ENCODE measurements at places on chromosomes 4 and X.

DNA sequence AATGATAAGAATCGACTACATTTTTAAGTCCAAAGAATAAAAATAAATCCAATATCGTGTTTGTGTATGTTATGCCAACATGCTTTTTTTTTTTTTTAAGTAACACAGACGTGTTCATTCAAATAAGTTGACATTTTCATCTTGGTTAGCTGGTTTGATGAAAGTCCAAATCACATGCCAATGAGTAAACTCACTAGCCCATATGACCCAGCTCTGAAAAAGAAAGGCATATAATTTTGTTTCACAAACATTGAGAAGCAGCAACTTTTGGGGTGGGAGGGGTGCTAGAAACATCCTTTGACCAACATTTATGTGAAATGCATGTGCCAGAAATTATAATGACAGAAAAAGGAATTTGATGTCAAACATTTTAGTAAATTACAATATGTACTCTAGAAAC, 61.6 kb upstream of the SPP1 start:
- no peak for DNase-seq

DNA sequence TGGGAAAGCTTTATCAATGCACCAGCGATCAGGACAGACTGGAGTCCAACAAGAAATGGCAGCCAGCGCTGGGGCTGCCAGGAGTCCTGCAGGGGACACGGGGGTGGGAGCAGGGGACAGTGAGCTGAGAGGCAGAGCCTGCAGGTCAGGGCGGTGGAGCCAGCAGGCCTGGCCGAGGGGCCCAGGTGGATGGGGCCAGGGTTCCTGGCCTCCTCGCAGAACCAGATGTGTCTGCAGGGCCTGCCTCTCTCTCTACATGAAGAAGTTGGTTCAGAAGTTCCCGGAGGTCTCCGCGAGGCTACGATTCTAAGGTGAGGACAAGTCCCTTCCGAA, 63.6 kb downstream of the CPZ start:
- no peak for DNase-seq

DNA sequence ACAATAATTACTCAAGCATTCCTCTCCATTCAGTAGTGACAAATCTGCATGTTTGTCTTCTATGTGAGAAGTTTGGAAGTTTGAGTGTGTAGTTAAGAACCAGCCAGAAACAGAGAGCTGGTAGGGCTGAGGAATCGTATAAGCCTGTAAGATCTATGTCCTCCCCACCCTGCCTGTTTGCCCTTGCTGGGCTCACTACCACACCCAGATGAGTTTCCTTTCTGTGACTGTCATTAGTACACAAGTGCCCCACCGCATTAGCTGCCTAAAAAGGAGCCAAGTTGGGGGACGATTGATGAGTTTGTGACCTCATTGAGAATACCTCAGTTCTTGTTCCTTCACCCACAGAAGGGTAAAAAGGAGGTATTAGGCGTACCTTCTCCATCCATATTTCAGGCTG, 28.3 kb downstream of the DOCK11 start:
- DNase-seq: no peak

GRCh38 chr4:122992641-122993040, 70.2 kb upstream of the NUDT6 start:
- DNase-seq: no peak

- no peak for DNase-seq
These were observed 28.8 kb downstream of the RPS6KA3 start for GRCh38 chrX:20237864-20238263.

- DNase-seq: no peak
These were observed 43.1 kb downstream of the ZGRF1 start for GRCh38 chr4:112593438-112594133.

DNA sequence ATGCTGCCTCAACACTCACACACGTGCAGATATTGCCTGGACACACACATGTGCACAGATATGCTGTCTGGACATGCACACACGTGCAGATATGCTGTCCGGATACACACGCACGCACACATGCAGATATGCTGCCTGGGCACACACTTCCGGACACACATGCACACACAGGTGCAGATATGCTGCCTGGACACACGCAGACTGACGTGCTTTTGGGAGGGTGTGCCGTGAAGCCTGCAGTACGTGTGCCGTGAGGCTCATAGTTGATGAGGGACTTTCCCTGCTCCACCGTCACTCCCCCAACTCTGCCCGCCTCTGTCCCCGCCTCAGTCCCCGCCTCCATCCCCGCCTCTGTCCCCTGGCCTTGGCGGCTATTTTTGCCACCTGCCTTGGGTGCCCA, 14.7 kb downstream of the FGFRL1 start:
- DNase-seq: no peak

DNA sequence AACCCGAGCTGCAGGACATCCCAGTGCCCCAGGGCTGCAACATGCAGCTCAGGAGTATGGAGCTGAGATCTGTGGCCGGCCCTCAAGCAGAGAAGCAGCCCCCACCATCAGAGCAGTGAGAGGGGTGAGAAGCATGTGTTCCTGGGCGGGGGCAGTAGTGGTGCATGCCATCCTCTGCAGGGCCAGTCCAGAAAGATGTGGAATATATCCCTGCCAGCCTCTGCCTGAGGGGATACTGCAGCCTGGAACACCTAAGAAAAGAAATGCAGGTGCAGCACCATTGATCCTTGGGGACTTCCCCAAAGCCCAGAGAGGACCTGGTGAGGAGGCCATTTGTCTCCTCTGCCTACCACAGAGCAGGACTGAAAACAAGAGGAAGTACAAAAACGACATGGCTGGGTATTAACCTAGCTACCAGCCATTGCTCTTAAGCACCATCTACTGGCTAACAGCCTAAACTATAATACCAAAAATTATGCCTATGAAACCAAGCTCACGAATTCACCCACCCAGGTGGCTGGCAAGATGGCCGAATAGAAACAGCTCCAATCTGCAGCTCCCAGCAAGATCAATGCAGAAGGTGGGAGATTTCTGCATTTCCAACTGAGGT, 158.8 kb downstream of the ADGRA3 start:
- no peak for DNase-seq

DNA sequence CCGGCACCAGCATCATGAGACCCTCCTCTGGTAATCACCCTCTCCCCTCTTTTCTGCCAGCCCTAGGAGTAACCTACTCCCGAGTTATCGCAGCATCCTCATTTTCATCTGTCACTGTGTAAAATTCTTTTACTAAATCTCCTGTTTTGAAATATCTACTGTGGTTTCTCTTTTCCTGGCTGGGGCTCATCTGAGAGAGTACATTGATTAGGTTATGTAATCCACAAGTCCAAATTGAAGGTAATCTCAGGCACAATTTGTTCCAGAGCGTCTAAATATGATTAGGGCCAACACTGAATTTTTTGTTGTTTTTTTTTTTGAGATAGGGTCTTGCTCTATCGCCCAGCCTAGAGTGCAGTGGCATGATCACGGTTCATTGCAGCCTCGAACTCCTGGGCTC, 142.4 kb downstream of the SMIM20 start:
- no peak for DNase-seq

DNA sequence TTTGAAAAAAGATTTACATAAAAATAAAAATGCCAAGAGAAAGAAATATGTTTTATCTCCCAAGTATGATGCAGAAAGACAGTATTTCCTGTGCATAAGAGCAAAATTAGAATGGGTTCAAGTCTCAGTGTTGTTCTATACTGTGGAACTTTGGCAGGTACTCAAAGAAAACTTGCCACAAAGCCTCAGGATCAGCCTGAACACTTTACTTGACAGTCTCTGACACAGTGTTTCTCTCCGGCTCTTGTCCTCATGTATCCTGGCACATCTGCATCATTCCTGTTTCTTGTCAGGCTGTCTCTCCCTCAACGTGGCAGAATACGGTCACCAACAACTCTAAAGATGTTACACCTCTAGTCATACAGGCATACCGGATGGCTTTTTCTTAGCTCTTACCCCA, 273.7 kb downstream of the ARHGAP24 start:
- DNase-seq: no peak

DNA sequence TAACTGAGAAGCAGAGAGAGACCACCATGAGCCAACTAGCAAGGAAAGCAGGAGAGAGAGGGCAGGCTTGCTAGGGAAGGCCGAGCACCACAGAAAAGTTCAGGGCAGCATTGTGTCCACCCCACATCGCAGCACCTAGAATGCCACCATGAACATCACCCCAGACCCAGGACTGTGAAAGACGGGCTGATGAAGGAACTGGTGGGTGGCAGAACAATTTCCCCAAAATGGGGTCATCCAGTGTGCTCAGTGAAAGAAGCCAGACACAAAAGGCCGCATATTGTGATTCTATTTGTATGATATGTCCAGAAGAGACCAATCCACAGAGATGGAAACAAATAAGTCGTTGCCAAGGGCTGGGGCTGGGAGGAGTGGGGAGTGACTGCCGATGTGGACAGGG, 16.8 kb downstream of the PNMA6E start:
- DNase-seq: no peak

- DNase-seq: no peak
These were observed 169.4 kb downstream of the ZNF674 start for GRCh38 chrX:46375831-46376230.

- DNase-seq: no peak
These were observed 907.1 kb downstream of the RPA4 start for GRCh38 chrX:97790850-97791249.

DNA sequence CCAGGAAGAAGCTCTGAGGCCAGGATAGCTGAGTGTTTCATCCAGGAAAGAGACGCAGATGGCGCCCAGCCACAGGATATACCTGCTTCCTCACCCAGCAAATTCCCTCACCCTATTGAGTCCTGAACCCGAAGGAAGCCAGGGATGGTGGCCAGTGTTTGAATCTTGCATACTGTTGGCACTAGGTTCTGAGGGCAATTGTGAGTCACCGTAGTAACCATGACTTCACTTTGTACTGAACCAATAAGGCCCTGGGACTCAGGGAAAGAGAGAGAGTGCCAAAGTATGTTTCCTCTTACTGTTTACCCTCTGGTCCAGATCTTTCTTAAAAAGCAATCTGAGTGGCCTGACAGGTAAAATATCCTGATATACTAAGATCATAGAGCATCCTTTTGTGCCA, 25.6 kb upstream of the SMIM10L2A start:
- no peak for DNase-seq

- no peak for DNase-seq
These were observed 62.6 kb downstream of the CHIC2 start for GRCh38 chr4:54001668-54002365.

DNA sequence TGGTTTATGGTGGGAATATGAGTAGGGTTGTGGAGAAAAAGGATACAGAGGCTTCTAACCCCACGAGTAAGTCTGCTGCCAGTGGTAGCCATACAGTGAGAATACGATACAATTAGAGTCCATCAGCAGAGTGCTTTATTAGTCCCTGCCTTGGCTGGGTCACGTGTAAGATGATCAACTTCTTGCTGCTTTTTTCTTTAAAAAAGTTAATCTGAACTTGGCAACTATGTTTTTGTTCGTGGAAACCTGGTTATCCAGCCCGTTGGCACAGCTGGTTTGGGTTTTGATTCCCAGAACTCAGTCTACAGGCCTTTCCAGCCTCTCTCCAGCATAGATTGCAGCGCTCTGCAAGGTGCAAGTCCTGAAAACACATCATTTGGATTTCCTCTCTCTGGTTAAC, 53.1 kb upstream of the LSM6 start:
- DNase-seq: no peak

DNA sequence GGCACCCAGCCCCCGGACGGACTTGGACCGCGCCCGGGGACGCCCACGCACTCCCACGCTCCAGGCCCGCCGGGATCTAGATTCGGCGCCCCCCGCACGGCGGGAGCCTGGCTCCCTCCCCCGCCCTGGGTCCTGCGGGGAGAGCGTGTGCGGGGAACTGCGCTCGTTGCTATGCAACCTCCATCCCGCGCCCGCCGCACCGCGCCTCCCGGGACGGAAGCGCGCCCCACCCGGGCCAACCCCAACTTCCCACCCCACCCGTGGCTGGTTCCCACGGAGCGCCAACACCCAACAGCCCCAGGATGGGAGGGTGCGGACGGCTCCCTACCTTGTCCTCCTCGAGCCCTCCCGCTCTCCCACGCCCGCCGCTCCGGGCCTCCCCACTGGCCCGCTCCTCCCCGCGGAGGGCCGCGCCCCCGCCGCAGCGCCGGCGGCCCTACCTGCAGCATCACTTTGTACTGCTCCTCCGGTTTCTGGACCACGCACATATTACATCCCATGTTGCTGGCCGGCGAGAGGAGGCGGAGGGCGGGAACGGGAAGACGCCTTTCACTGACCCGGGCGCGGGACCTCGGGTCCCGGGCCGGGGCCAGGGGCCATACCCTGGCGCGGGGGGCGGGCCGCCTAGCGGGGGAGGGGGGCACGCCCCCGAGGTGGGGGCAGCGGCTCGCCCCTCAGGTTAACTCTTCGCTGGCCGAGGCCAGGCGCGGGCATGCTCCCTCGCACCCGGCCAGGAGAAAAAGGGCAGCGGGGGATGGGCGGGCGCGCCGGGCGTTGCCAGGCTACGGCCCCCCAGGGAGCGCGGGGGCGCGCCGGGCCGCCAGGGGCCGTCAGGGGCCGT, at the start of gene PDZD4:
PDZD4 (minus strand) TSS at position 746 of the 841 bp plus-strand sequence; CDS start at position 500, 246 bp downstream.
- DNase-seq: no peak

DNA sequence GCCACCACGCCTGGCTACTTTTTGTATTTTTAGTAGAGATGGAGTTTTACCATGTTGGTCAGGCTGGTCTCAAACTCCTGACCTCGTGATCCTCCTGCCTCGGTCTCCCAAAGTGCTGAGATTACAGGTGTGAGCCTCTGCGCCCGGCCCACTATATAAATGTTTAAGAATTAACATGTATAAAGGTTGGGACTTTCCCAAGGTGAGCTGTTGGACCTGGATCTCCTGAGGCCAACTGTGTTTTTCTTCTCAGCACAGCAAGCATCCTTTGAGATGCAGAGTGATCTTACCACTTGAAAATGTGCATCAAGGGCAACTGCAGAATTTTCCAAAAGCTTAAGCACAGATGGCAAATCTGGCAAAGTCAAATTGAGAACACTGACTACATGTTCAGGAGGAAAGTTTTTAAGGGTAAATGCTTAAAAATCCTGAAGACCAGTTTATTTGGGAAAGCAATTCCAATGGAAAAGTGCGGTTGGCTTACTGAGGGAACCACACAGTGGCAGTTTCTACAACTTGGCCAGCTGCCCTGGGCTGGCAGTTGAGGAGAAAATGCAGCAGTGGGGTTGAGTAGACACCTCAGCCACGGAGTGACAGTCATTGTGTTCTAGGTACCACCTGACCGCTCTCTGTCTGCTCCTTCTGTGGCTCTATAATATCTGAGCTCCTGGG, 168.9 kb downstream of the CBR4 start:
- DNase-seq: no peak

- no peak for DNase-seq
These were observed 8.9 kb downstream of the POLA1 start for GRCh38 chrX:24702362-24703184.

- no peak for DNase-seq
These were observed 11.9 kb upstream of the MAOA start for GRCh38 chrX:43644124-43644701.

DNA sequence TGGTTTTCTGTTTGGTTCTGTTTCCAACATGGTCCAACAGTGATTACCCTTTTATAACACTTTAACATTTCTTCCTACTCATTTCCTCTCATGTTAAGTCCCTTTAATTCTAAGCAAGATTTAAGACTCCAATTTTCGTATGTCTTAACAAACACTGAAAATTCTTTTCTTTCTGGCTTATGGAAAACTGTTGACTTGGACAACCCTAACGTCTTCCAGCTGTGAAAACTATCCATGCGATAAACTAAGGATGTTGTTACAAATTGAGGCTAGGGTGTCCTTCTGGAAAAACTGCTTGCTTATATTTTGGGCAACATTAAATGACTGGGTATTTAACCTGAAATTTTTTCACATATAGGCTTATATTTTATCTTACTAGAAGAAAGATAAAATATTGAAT, 33.9 kb upstream of the RTL3 start:
- DNase-seq: no peak
